DMS79 (cell line): ENCODE measurements at places on chromosomes 6 and 20.
A peak's percentile ranks its signal among the peaks of the same experiment; 100 is the strongest.

DNA sequence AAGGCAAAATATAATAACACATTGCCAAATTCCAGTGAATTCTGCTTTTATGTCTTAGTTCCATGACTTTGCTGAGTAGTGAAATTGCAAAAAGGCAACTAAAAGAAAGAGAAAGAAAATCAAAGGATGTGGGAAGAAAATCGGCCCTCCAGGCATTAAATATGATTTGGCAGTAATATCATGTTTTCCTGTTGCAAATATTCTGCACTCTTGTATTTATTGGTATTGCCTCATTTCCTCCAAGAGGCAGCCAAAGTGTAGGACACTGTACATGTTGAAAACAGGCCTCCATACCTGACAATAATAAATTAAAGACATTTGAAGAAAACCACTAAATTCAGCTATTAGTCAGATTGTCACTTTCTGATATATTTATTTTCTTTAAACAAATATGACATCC lies 460.0 kb upstream of the NOX3 start:
- DNase-seq = no peak

- no peak for DNase-seq
Observed at GRCh38 chr6:168724669-168725570, 283.9 kb downstream of the SMOC2 start.

GRCh38 chr6:34600101-34600500 lies 44.0 kb upstream of the SPDEF start:
- DNase-seq = no peak

- no peak for DNase-seq
Observed at GRCh38 chr20:31962761-31963160, 5.2 kb upstream of the XKR7 start.

DNA sequence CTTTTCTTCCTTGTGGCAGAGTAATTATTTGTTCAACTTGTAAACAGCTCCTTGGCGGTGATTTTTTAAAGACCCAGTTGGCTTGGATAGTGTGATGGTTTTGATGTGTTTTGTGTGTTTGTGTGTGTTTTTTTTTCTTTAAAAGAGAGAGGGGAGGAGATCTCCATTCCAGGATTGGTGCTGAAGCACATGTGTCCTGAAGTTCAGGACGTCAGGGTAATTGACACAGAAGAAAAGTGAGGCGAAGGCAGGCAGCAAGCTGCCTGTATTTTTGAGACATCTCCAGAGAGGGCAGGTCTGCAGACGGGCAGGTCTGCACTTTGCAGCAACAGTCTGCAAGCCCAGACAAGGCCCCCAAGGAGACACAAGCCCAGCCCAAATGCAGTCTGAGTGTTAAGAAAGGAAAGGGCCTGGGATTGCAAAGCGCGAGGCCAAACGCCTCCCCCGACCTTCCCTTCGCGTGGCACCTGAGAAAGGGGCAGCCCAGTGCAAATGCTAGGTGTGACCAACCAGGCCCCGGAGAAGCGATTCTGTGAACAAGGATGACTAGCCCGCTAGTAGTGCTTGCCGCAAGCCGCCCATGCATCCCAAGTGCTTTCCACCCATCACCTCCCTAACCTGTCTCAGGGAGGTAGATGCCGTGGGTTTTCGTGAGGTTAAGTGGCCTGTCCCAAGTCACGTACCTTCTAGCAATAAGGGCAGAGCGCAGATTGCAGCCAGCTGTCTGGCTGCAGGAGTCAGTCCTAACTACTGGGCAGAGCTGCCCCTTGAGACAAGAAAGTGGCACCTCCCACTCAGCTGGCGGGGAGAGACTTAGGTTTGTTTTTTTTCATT lies 230.5 kb downstream of the ZMYND8 start:
- no peak for DNase-seq

GRCh38 chr6:161378115-161378514 lies 104.3 kb upstream of the AGPAT4 start:
- DNase-seq = no peak

DNA sequence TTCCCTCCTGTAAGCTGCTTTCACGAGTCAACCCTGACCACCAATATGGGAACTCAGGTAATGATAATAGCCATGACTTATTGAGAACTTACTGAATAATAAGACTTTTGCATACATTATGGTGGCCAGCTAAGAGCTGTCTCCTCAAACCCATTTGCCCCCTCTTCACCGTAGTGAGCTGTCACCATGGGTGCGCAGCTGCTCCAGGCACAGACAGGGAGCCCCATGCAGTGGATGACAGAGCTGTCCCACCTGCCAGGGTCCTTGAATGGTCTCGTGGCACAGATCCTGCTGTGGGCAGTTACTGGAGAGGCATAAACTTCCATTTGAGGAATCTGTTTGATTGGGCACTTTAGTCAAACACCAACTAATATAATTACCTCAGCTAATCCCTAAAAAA lies 1.9 kb downstream of the SLC22A16 start:
- DNase-seq = no peak

- no peak for DNase-seq
Observed at GRCh38 chr20:61407561-61407960, 155.5 kb downstream of the CDH4 start.

DNA sequence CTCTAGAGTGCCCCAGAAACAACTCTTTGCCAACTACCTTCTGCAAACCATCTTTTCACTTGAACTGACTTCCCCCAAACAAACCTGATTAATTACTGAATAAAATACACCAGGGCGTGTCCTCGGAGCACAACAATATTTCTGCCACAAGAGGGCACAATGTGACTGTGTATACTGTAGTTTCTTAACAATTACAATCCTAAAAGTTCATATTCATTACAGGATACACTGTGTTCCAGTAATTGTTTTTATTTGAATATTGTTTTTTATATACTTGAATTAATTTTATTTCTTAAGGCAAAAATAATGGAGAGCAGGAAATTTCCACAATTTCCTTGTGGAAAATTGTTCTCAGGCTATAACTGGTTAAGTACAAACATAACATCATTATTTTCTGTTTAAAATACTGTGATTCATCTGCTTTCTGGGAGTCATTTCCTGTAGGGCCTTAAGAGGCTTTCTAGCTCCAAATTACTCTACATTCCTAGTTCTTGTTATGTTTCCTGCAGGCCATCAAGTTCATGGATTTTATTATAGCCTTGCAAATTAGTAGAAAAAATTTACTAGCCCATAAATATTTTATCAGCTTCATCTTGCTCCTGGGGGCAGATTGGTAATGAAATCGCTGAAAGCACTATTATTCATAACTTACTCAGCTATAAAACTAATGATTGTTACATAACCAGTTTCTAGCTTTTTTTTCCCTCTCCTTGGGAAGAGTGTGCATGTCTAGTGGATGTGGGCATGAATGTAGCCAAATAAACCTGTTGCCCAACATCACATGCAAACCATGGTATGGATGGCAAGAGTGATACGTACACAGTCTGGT lies 51.9 kb upstream of the SLC22A16 start:
- peak; percentile 10 for DNase-seq

DNA sequence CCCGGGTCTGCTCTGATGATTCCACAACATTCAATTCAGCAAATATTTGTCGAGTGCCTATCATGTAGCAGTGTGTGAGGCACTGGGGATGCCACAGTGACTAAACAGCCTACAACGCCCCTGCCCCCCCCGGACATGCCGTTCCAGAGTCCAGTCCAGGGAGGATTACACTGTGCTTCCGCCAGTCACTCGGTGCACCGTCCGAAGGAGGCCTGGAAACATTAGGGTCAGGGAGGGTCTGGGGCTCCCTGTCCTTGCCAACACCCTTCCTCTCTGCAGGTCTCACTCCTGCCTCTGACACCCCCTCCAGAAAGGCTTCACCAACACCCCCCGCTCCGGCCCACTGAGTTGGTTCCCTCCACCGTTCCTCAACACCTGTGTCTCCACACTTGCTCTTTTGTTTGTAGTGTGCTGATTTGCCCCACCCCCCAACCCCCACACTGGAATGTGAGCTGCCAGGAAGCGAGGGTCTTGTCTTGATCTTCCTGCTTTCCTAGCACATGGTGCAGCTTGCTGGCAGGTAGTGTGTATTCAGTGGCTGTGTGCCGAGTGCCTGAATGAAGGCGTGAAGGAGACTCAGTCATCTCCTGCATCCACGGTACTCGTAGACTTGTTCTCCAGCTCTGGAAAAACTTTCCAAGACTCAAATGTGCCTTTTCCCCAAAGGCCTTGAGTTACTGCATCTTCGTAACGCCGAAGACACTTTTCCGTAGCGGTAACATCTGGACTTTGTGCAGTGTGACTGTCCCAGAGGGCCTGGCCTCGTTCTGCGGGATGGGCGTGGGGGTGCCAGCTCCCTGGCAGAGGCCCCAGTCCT lies 150.4 kb downstream of the ZDHHC14 start:
- DNase-seq = no peak

DNA sequence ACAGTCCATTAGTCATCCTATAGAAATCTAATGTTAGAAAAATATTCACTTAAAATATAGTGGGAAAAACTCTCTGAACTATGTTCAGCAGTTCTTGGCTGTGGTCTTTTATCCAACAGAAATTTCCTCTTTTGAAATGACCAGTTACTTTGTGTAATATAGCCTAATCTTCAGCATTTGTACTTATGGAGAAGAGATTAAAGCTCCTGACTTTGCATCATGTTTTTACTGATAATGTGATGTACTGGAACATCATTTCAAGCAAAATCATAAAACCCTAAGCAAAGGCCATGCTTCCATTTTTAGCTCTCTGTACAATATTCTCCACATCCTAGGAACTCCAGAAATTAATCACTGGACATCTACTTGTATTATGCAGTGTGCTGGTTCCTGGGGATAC lies 430.8 kb upstream of the RUNX2 start:
- no peak for DNase-seq

DNA sequence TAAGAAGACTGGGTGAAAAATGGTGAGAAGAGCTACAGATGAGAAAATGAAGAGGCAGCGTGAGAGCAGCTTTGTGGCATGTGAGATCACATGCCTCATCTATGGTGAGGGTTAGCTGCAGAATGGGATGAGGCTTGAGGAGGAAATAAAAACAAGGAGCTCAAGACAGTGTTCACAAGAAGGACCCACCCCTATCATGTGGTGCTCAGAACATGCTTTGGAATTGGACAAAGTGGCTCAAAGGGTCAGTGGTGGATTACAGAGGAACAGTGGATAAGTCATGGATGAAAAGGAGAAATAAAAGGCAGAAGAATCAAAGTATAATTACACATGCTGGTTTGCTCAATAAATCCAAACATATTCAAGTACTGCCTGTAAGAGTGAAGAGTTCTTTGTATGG lies 126.9 kb upstream of the UST start:
- DNase-seq = no peak

- no peak for DNase-seq
Observed at GRCh38 chr20:43895235-43895634, 19.4 kb upstream of the TOX2 start.

DNA sequence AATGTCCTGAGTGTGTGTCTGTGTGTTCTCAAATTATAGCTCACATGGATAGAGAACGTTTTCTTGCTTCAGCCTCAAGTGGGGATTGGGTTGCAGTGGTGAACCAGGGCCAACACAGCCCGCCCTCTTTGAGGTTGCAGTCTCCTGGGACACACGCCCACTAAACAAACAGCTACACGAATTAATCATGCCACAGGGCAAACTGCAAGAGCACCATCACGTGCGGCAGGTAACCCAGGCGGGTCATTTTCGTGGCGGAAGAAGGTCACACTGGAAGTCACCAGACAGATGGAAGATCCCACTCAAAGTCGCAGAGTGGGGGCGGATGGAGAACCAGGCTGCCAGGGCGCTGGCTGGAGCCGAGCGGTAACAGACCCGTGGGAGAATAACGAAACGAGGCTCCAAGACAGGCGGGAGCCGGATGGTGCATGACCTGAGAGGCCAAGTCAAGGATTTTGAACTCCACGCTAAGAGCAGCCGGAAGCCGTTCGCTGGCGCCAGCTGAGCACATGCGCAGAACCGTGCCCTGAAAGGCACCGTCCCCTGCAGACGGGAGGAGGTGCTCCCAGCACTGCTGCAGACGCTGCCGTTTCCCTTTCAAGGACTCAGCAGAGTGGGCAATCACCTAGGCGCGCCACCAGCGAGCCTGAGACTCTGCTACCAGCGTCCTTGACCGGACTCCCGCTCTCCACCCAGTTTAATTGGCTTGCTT lies 10.7 kb downstream of the DLL1 start:
- DNase-seq = peak; percentile 96

GRCh38 chr20:34410336-34410735 lies 47.3 kb downstream of the ITCH start:
- DNase-seq = no peak

DNA sequence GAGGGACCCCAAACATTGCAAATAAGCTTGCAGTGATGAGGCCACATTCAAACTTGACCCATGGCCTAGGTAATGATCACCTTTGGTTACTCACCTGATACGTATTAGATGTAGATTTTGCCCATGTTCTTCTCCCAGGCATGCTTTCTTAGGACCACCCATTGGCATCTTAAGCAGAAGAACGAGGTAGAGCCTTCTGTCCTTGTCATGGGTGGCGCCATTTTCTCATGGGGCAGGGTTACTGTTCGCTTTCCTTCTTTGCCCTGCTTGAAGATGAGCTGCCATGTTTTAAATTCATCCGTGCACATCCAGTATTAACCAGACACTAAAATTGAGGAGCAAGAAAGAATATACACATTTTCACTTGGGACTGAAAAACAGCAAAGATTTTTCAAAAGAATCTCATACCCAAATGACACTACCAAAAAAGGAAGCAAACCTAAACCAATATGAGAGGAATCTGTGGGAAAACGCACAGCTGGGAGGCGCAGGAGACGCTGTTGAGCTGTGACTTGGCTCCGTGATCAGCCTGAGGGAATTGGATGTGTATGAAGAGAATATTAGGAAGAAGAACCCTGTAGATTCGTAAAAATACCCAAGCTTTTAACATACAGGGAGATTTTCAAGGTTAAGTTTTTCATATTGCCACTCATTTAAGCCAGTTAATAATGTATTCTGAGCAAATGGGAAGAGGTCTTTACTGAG lies 36.6 kb downstream of the GMPR start:
- DNase-seq = no peak

GRCh38 chr20:35515949-35516645 lies 13.4 kb downstream of the C20orf173 start:
- no peak for DNase-seq

DNA sequence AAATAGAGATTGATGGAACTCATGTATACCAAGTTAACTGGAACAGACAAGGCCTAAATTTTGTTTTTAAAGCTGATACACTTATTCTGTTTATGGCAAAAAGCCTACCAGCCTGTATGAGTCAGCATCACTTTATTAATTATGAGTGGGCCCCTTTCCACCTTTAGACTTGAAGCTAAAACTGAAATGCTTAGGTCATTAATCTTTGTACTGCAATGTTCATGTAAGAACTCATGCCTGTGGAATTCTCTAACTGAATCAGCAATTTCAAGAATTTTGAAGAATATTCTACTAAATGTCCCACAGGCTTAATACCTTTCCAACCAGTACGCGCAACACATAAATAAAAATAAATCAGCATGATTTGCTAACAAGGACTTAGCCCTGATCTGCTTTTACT lies 140.2 kb upstream of the PHACTR1 start:
- DNase-seq = no peak

GRCh38 chr20:21546355-21546754 lies 32.5 kb upstream of the NKX2-2 start:
- no peak for DNase-seq

- DNase-seq = no peak
Observed at GRCh38 chr6:131003488-131004386, 59.3 kb downstream of the EPB41L2 start.
